ENCODE measurements at places on chromosomes 4 and X. TPM values are rescaled to one million over a fixed set of nuclear protein-coding genes. Genes with fewer than 3 reads are reported as not detected.

The CCDC110 gene
- total RNA-seq, result not detected

The GYPE gene
- total RNA-seq, result not detected

The STATH gene
- total RNA-seq, result not detected

The PLAC1 gene
- 0.53 TPM for total RNA-seq

The GLUD2 gene
- 3.1 TPM for total RNA-seq

The RBMXL3 gene
- not detected for total RNA-seq

The TRAM1L1 gene
- total RNA-seq, result 0.55 TPM

The ZAR1 gene
- 0.06 TPM for total RNA-seq

The FAM184B gene
- total RNA-seq, result 0.05 TPM

The GRIA2 gene
- total RNA-seq, result not detected

The INPP4B gene
- total RNA-seq, result 6.3 TPM

The C4orf51 gene
- not detected for total RNA-seq

The SLC4A4 gene
- 2.4 TPM for total RNA-seq

The PNMA6A gene
- total RNA-seq, result 5.5 TPM

The RASL11B gene
- total RNA-seq, result 0.20 TPM

The HSFX1 gene
- total RNA-seq, result 0.49 TPM

The ERCC6L gene
- 12.4 TPM for total RNA-seq

The ATOH1 gene
- total RNA-seq, result not detected

The ABCD1 gene
- 4.3 TPM for total RNA-seq

The BTK gene
- 0.13 TPM for total RNA-seq

The USP17L13 gene
- not detected for total RNA-seq

The MAGIX gene
- total RNA-seq, result 1.7 TPM

The DGAT2L6 gene
- not detected for total RNA-seq

The MYOZ2 gene
- total RNA-seq, result not detected

The PFKFB1 gene
- total RNA-seq, result 0.10 TPM

The WNK3 gene
- not detected for total RNA-seq

The TEX13B gene
- not detected for total RNA-seq

The CT45A5 gene
- not detected for total RNA-seq

The HEPH gene
- not detected for total RNA-seq

The CHRDL1 gene
- total RNA-seq, result 0.06 TPM

The TRIM2 gene
- 0.69 TPM for total RNA-seq

The TENM3 gene
- total RNA-seq, result 1.5 TPM

The MFAP3L gene
- 4.5 TPM for total RNA-seq

The VCX3B gene
- not detected for total RNA-seq

The MEPE gene
- total RNA-seq, result not detected

The C4orf50 gene
- total RNA-seq, result not detected

The DRD5 gene
- total RNA-seq, result not detected
